ENCODE measurements at places on chromosomes 12 and 14.

DNA sequence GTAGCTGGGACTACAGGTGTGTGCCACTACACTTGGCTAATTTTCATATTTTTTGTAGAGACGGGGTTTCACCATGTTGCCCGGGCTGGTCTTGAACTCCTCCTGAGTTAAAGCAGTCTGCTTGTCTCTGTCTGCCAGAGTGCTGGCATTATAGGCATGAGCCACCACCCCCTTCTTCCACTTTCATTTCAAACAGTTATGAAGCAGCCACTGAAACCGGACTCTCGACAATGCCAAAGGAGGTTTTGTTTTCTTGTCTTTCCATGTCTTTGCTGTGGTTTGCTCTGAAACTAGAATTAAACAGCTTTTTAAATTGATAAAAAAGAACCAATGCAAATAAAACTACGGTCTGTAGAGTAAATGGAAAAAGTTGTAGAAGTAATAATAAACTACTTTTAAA lies 30.4 kb downstream of the RAP1B start:
- DNase-seq = no peak

DNA sequence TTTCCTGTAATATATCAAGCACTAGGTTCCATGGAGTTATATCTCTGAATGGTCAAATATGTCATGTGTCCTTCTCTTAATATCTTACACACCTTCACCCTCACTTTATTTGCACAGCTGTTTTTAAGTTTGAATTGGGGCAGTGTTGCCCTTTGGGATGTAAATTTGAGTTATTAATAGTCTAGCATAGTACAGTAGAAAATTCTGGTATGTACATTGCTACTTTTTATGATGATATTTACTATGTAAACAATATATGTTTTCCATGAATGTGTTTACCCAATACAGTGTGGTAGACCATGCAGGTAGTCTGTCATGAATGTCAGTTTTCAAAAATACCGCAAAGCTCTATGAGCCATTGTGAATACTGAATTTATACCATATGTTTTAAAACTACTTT lies 50.5 kb downstream of the METTL25 start:
- DNase-seq = no peak

- DNase-seq = no peak
Observed at GRCh38 chr12:52787324-52788191, 8.4 kb downstream of the KRT3 start.

DNA sequence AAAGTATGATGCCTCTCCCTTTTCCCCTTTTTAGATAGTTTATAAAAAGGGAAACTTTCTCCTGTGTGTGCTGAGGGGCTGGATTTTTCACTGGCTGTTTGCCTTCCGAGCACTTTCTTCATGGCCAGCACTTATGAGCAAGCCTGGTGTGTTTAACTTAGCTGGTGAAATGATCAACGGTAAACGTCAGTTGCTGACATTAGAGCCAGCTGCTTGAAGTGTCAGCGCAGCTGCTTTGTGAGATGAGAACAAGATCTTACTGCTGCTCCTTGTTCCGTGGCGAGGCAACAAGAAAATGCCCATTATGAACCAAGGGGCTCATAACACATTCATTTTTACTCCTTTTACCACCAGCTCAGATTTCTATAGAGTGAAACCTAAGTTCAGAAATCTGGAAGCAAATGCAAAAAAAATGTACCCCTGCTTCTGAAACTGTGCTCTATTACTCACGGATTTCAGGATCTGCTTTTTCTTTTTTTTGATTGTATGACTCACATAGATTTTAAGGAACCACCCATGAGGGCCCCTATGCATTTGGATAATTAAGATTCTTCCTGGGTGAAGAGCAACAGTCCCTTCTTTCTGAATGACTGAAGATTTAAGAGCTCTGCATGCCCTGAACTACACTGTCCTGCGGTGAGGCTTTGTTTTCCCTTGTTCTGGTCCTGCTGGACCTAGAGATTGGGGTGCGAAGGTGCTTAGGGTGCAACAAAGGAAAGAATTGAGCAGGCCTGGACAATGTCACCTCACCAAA lies 74.3 kb upstream of the CPM start:
- peak; percentile 64 for DNase-seq

DNA sequence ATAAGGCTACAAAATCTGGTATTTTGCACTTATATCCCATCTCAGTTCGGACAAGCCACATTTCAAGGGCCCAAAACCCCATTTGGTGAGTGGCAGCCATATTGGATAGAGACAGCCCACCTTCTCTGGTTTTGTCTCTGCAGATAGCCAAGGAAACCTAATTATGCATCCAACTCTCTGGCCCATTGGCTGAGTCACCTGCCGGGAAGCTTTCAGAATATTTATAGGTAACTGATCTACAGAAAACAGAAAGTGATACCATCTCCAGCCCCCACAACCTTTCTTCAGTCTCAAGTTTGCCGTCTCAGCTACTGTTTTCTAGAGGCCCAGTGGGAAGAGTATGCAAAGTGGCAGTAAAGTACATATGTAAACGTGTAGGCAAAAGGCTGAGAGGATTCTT lies 33.7 kb upstream of the PPP1CC start:
- DNase-seq = no peak

- peak; percentile 62 for DNase-seq
Observed at GRCh38 chr12:19431407-19432308, 7.6 kb upstream of the AEBP2 start.

DNA sequence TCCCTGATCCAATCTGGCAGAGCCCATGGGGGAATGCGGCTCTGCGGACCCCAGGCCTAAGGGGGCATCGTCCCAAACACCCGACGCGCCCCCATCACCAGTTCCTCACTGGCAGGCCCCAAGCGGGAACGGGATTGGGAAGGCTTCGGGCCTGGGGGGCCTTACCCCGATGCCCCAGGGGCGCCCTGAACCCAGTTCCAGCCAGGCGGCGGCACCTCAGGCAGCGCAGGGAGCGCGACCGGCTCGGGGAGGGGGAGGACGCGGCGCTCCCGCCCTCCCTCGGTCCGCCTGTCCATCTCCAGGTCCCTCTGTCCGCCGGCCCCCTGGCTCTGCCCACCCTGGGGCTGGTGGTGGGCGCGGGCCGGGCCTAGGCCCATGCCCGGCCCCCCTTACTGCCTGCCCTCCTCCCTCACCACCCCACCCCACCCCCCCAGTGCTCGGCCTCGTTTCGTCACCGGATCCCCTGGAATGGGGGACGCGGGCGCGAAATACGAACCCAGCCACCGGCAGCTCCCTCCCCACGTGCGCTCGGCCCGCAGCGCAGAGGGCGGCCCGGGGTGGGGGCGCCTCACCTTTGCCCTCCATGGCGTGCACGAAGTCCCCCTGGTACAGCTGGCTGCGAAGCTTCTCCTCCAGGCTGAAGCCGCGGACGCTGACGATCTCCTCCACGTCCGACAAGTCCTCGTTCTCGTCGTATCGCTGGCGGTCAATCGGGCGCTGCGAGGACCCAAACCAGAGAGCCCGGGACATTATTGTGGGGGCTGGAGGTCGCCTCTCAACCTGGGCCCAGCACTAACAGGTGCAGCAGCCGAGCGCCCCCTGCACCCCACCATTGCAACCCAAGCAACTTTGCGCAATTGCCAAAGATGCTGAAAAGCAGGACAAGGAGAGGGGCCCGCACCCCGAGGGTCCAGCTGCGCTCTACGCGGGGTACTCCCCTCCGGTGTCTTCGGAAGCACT lies 2.3 kb downstream of the KDM2B start:
- DNase-seq = peak; percentile 85

- DNase-seq = no peak
Observed at GRCh38 chr12:7638064-7638759, 27.5 kb downstream of the APOBEC1 start.

DNA sequence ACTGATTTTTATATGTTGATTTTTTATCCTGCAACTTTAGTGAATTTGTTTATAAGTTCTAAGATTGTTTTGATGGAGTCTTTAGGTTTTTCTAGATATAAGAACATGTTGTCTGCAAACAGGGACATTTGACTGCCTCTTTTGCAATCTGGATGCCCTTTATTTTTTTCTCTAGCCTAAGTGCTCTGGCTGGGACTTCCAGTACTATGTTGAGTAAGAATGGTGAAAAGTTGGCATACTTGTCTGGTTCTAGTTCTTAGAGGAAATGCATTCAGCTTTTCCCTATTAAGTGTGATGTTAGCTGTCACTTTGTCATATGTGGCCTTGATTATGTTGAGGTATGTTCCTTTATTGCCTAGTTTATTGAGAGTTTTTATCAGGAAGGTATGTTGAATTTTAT lies 68.1 kb downstream of the ERC1 start:
- DNase-seq = no peak

DNA sequence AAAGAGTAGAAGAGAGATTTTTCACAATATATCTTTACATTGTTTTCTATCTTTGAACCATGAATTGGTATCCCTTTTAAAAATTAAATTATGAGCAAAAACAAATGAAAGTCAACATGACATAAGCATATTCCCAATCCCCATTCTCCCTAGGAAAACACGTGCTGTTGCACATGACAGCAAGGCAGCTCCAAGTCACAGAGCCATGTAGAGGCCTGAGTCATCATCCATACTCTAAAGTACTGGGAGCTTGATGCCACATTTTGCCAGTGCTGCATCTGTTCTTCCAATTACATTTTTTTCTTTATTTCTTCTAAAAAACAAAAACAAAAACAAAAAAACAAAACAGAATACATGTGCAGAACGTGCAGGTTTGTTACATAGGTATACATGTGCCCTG lies 115.2 kb downstream of the ITPR2 start:
- DNase-seq = no peak

- no peak for DNase-seq
Observed at GRCh38 chr14:73613046-73613383, 698 bp downstream of the ACOT6 start.

DNA sequence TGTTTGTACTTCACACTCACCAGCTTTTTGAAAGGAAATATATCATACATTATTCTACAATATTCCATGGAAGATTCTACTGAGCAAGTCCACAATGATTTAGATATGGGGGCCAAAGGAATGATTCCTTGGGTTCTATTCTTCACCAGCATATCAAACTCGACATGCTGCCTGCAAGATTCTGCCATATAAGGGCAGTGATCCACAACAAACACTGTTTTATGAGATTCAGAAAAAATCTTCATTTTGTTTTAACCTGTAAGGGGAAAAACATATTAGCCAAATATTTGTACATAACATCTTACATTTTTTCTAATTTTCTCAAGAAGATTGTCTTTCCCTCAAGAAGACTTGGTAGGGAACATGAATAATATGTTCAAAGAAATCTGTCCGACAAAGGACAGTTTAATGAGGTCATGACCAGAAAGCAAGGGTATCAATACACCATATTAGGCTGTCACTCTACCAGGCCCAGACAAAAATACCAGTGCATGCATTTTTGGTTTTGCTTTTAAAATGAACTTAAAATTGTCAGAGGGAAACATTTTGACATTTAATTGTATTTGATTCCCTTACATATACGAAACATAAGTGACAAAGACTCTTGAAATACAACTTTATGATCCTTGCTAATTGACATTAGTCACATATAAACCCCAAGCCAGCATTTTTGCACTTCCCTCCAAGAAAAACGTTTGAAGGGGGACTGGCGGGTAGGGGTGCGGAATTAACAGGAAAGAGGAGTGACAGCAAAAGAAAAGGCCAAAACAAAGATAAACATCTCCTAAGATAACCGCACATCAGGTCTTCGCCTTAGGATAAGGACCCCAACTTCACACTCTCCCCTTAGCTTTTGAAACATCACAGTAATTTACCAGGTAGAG lies 980 bp downstream of the INTS13 start:
- no peak for DNase-seq

GRCh38 chr14:55477680-55478079 lies 37.3 kb upstream of the TBPL2 start:
- no peak for DNase-seq

- DNase-seq = no peak
Observed at GRCh38 chr14:70171726-70172125, 17.0 kb downstream of the SLC8A3 start.

DNA sequence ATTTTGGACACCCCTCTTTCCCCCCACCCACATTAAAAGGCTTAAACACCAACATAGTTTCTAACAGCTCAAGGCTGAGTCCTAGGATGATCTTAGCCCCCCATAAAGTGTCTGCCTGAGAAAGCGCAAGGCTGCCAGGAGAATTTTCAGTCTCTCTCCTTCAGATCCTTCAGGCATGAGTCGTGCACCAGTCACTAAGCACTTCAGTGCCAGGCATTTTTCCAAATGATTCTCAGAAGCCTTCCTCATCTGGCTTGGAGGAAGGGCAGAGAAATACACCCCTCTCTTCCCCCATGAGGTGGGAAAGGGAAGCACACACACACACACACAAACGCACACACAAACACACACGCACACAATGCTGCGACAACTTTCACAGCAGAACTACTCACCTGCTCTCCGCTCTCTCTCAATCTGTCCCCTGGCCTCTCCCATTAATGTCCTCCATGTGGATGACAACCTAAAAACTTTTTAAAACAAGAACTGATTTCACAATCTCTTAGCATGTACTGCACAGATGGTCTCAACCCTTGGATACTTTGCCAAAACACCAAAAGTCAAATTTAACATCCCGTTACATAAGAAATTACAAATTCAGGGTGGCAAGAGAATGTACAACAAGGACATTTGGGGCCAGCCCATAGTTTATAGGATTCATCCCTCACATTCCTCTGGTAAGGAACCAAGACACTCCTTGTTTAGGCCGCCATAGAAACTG lies 49.8 kb downstream of the CKAP4 start:
- peak; percentile 68 for DNase-seq

- DNase-seq = no peak
Observed at GRCh38 chr12:102349079-102349478, 131.3 kb downstream of the IGF1 start.

DNA sequence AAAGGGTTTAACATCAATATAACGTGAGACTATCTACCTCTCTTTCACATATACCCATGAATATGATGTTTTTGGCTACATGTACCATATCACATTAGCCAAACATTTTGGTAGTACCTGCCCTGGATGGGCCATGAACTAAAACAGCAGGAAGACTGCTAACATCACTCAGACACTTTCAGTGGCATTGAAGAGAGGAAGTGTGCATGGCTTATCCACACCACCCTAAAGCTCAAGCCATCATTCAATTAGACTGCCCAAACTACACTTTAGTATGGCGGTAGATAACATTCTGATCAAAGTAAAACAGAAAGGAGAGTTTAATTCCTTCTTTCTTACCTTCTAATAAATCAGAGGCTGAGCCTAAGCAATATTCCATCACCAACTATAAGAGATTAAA lies 103.0 kb downstream of the PEBP1 start:
- DNase-seq = no peak

DNA sequence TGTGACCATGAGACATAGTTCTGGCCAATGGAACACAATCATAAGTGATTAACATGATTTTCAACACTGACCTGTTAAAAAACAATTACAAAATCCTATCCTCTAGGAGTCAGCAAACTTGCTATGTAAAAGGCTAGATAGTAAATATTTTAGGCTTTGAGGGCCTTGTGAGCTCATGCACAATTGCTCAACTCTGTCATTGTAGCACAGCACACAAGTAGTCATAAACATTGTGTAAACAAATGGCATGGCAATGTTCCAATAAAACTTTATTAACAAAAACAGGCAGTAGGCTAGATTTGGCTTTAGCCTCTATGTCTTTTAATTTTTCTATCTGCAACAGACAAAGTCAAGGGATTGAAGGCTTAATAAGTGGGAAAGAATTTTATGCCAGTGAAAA lies 350.7 kb downstream of the C12orf50 start:
- no peak for DNase-seq

- peak; percentile 40 for DNase-seq
Observed at GRCh38 chr12:94172973-94173372, 24.6 kb downstream of the PLXNC1 start.

GRCh38 chr12:47988073-47989022 lies 15.9 kb downstream of the COL2A1 start:
- DNase-seq = peak; percentile 36
